ENCODE measurements at places on chromosomes 2 and 18.

- no peak for DNase-seq
Observed at GRCh38 chr2:57880446-57880845, 166.2 kb upstream of the VRK2 start.

- no peak for DNase-seq
Observed at GRCh38 chr18:34339155-34339554, 114.4 kb upstream of the NOL4 start.

- DNase-seq, result no peak
Observed at GRCh38 chr18:37854396-37854795, 288.8 kb upstream of the CELF4 start.

DNA sequence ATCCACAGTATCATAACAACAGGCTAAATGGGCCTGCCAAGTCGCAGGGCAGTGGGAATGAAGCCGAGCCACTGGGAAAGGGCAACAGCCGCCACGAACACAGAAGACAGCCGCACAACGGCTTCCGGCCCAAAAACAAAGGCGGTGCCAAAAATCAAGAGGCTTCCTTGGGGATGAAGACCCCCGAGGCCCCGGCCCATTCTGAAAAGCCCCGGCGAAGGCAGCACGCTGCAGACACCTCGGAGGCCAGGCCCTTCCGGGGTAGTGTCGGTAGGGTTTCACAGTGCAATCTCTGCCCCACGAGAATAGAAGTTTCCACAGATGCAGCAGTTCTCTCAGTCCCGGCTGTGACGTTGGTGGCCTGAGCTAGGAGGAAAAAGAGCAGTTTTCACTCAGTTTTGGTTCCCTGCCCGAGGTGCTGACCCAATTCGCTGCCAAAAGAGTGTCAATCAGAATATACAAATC, 32.2 kb downstream of the KCTD18 start:
- no peak for DNase-seq

DNA sequence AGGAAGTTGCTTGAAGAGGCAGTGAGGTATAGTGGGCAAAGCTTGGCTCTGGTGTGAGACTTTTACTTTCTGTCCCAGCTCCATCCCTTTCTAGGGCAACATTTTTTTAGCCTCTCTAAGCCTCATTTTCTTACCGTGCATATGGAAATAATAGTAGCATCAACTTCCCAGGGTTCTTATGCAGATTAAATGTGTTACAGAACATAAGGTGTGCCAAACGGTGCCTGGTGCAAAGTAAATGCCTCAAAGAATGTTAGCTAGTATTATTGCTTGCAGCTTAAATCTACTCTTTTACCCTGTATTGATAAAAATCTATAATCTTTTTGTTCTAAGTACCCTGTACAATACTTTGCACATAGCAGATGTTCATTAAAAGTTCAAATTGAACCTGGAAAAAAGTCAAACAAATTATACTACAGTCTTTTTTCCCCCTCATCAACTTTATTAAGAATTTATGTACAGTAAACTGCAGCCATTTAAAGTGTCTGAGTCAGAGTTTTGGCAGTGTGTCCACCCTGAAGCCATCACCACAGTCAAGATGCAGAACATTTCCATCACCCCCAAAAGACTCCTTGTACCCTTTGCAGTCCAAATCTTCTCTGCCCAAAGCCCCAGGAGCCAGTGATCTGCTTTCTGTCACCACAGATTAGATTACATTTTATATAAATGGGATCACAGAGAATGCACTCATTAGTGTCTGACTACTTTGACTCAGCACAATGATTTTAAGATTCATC, 10.6 kb downstream of the MAPRE2 start:
- no peak for DNase-seq

DNA sequence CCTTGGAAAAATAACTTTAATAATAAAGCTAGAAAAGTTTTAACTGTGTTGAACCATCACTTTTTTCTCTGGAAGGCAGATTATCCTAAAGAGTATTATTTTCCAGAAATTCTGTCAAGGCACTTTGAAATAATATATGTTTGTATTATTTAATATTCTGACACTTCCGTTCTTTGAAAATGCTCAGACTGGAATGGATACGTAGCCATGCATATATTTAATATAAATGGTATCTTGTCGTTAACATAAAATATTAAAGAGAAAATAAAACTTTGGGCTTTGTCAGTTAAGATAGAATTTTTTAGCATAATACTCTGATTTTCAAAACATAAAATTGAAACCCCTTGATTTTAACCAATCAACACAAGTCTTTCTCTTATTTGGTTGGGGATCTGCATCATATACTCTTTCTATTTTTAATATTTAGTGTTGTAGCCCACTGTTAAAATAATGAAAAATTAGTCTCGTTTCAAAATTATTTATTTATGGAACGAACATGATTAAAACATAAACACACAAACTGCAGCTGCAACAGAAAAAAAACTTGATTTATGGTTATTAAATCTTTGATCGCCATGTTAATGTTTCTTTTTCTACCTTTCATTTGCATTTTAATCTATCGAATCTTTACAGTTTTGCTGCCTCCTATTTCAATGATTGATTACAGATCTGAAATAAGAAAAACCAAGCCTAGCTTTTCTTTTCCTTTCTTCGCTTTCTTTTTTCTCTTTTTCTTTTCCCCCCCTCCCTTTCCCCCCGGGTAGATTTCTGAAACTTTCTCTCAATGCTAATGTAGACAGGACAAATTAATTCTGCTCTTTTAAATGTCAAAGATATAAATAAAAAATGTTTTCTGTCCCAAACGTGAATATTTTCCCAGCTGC, 145.5 kb downstream of the MEIS1 start:
- DNase-seq, result no peak

GRCh38 chr18:79921984-79922965, 29.2 kb downstream of the SLC66A2 start:
- no peak for DNase-seq

DNA sequence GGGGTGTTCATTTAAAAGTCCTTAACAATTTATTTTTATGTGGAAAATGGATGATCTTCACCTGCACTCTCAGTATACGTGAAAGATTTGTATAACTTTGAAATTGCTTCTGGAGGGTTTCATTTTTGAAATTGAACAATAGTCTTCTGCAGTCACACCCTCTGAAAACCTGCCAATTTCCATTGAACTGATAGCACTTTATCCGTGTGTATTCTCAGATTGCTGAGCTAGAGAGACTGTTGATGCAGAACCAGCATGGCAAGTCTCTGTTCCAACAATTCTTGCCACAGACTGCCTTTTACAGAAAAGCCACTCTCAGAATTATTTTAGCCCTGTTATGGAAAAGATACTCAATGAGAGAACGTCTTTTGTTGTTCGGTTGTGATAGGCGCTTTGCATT, 6.6 kb upstream of the GULP1 start:
- no peak for DNase-seq

- DNase-seq, result no peak
Observed at GRCh38 chr2:8509621-8510020, 172.2 kb upstream of the ID2 start.

- no peak for DNase-seq
Observed at GRCh38 chr18:50944245-50944932, 23.5 kb upstream of the ELAC1 start.

- DNase-seq, result no peak
Observed at GRCh38 chr2:75621228-75621627, 25.4 kb upstream of the MRPL19 start.

DNA sequence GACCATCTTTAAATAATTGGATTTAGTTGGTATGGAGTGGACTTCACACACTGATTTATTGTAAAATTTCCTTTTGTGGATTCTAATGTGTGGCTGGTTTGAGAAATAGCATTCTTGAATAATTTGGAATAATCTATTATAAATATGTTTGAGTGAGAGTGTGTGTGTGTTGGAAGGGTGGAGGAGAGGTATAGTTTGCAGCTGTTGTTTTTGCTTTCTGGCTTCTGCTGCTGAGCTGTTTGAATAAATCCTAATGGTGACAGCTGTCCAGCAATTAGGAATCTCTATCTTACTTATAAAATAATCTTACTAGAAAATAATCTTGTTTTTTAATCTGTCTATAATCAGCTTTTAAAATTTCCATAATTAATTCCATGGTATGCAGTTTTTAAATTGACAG, 1283.0 kb upstream of the CDH2 start:
- DNase-seq, result no peak

GRCh38 chr2:42238644-42239288, 69.6 kb downstream of the EML4 start:
- peak; percentile 33 for DNase-seq

- DNase-seq, result no peak
Observed at GRCh38 chr2:235957251-235957650, 210.9 kb downstream of the GBX2 start.

DNA sequence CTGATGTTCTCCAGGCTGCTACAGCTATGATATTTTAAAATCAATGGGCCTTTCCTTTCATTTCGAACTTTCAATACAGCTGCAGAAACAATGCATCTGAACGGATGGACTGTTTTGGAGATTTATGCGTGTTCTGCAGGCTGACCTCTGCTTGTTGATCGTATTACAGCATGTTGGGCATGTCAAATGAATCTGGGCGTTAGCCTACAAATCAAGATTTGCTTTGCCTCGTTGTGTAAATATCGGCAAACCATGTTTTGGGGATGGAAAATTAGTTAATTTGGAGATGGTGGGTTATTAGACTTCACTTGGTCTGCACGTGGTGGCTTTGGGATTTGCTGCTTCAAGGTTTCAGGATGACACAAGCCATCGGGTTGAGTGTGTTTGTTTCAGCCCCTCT, 129.3 kb downstream of the AGAP1 start:
- no peak for DNase-seq

DNA sequence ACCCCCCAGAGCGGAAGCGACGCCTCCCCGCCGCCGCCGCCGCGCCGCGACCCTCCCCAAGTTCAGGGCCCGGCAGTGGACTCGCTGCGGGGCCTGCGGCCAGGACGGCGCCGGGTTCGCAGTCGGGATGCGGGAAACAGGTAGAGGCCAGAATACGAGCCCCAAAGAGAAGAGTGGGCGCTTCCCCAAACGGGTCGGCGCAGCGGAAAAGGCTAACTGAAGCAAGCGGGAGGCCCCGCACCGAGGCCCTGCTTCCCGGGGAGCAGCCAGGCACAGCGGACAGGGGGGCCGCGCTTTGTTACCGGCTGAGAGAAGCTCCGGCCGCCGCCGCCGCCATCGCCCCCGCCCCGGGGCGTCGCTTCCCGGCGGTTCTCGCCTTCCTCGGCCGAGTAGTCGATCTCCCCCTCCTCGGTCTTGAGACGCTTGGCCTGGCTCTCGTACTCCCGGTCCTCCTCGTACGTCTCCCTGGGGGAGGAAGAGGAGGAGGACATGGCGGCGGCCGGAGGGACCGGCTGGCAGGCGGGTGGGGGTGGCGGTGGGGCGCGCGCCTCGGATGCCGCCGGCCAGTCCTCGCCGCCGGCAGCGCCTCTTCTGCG, 494 bp downstream of the HNRNPLL start:
- peak; percentile 39 for DNase-seq

DNA sequence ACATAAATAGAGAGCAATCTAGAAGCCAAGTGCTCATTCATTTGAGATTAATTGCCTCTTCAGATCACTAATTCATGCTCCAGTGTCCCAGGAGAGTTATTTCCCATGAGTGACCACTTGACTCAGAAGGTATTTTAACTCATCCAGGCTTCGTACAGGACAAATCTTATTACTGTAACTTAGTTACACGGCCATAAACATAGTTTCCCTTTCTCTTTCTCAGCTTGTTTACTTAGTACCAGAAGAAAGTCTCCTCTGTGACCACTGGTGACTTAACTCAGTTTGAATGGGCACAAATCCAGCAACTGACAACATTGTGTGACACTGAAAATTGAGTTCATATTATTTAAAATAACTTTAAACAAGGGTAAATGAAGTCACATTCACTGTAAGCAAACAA, 25.3 kb downstream of the MMADHC start:
- DNase-seq, result no peak

DNA sequence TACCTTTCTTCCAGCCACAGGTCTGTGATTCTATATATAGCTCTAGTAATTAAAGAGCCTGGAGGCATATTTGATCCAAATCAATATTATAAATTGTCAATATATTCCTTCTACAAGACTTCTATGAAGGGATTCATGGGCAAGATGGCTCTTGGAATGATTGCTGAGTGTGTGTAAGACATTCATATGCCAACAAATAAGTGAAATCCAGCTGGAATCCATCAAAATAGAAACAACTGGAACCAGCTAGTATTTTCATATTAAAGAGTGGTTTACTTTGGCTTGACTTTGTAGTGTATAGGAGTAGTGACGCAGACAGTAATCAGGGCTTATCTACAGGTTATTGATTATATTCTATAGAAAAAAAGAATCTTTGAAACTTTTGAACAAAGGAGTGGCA, 83.4 kb downstream of the CALCRL start:
- DNase-seq, result no peak

DNA sequence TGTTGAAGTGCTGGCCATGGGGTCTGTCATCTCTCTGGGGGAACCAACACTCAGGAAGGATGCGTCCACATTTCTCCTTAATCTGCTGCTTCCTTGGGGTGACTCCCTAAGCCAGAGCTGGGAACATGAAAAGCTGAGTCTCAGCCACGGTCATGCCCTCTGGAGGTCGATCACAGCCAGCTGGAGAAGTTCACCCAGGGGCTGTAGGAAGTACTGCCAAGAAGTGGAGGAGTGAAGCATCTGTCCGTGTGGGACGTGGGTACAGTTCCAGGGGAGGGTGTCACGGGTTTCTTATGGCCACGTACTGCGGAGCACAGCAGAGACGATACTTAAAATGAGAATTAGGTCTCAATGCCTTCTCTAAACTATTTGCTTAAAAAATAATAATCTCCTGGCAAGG, 42.4 kb upstream of the IGFBP2 start:
- no peak for DNase-seq

DNA sequence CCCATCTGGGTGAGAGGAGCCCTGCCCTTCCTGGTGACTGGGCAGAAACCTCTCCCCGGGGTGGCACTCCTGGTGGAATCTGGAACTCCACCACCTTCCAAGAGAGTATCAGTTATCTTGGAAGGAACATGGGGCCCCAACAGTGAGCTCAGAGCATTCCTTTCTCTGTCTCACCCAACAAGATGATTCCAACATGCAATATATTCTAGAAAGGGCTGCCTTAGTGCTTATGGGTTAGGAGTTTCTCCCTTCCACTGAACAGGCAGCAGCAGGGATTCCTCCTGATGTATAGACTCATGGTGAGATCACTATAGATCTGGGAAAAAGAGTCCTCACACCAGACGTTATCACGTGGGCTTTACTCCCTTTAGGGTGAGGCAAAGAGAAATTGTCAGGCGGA, 147.1 kb downstream of the COL4A4 start:
- no peak for DNase-seq

DNA sequence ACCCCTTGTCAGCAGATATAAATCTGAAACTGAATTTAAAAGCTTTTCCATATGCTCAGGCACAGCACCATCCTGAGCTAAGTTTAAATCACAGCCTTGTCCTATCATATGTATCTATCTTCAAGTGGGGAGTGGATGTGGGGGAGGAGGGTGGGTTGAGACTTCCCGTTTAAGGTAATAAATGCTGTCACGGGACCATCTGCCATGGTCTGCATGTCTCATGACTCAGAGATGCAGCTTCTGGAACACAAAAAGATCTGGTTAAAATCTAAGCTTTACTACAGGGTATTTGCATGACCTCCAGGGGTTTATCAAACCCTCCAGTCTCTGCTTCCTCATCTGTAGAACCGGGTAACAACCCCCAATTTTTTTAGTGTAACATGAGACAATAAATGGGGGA, 377.7 kb upstream of the ST6GAL2 start:
- no peak for DNase-seq
